ENCODE measurements at places on chromosomes 3 and 15.

DNA sequence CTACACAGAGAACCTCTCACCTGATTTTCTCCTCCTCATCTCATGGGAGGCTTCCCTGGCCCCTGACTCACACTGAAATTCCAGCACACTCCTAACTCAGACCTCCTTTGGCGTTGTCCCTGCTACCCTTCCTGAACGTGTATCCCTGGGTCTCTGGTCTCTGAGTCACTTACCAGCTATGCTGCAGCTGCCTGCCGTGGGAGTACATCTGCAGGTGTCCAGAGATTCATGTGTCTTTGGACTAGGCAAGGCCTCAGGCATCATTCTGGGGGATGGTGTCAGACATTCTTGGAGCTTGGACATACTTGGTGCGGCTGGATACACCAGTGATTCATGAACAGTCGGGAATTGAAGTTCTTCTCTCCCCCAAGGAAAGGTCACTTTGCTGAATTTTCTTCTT, 148.8 kb upstream of the TRIM42 start:
- DNase-seq: no peak

DNA sequence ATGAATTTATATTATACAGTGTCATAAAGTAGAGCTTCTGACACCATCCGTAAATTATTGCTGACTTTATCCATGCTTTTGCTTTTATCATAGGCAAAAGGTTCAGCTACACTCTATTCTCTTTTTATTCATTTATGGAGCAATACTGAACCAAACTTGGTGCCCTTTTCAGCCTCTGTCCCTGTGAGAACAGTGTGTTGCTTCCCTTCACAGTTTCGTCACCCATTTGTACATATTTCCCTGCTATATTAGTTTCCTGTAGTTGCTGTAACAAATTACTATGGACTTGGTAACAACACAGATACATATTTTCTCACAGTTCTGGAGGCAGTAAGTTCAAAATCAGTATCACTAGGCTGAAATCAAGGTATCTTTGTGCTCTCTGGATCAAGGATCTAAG, 2.8 kb upstream of the RPL24 start:
- DNase-seq: no peak

DNA sequence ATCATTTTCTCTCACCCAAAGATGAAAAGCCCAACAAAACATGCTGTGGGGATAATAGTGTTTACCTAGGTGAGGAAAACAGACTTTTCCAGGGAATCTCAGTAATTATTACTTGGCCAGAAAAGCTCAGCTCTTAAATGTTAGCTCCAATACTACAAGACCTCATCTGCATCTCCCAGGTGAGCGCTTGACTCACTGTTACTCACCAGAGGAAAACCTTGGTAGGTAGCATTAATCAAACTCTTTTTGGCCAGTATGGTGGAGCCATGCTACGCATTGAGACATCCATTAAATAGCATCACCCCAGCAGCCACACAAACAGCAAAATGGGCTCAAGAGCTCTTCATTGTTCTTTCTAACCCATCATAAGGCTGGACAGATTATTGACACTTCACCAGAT, 99.0 kb downstream of the TIGIT start:
- no peak for DNase-seq

- DNase-seq: no peak
Observed at GRCh38 chr15:41501191-41501917, 7.7 kb downstream of the ITPKA start.

GRCh38 chr3:151751161-151751560, 17.4 kb downstream of the AADACL2 start:
- DNase-seq: no peak

GRCh38 chr3:61569856-61570580, 8.6 kb downstream of the PTPRG start:
- no peak for DNase-seq

GRCh38 chr3:188465311-188465710, 311.4 kb downstream of the LPP start:
- DNase-seq: no peak

GRCh38 chr3:133362539-133362938, 37.3 kb upstream of the BFSP2 start:
- no peak for DNase-seq

DNA sequence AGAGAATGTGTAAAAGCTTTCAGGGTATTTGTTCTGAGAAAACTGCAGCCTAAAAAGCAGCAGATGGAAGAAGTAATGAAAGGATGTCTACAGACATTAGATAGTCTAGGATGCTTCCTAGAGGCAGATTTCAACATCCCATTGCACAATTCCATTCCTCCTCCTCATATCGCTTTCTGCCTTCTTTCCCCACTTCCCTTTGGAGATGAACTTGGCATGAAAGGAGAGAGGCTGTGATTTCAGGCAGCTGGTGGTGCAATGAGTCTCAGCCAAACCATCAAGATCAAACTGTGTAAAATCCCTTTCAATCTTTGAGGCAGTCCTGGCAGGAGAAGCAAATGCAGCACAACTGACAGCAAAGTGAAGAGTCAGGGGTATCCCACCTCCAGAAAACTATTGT, 438.7 kb upstream of the KCNMB2 start:
- no peak for DNase-seq

GRCh38 chr3:189455641-189456417, 175.4 kb upstream of the TP63 start:
- DNase-seq: no peak

DNA sequence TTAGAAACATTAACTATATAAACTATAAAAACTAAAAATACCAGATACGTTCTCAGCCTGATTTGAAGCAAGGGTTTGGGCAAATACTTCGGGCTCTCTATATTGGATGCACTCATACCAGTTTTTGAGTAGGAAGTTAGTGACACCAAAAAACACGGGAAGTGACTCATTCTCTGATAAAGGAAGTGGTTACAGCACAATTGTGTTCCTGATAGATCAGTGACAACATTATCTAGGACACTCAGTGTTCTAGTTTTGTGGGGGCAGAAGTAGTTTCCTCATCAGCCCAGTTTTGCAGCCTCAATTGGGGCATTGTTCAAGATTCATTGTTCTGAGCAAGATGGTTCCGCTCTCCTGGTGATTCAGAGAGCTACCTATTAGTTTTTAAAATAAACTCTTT, 469.6 kb upstream of the DPPA4 start:
- peak; percentile 81 for DNase-seq

DNA sequence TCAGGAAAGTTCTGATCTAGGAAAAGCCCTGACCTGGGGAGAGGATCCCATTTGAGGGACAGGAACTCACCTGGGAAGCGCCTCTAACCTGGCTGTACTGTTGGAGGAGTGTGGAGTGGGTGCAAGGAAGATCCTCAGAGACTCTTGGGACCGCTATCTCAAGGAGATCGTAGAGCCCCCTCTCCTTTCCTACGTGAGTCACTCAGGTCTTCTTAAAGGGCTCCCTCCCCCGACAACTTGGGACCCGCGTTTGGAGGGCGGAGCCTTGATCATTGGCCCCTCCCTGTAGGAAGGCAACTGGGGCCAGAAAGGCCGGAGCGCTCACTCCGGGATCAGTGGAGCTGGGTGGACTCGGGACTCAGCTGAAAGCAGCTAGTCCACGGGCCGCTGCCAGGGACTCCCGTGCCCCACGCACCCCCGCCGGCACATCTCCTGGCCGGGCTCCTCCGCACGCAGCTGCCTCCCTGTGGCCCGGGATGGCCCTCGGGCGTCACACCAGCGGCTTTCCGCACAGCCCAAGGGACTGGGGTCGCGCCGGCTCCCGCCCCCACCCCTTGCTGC, 520 bp downstream of the SLC26A6 start:
- no peak for DNase-seq

- no peak for DNase-seq
Observed at GRCh38 chr3:124168271-124168670, 176.3 kb upstream of the ROPN1 start.

- no peak for DNase-seq
Observed at GRCh38 chr3:66703501-66703900, 202.7 kb upstream of the LRIG1 start.

DNA sequence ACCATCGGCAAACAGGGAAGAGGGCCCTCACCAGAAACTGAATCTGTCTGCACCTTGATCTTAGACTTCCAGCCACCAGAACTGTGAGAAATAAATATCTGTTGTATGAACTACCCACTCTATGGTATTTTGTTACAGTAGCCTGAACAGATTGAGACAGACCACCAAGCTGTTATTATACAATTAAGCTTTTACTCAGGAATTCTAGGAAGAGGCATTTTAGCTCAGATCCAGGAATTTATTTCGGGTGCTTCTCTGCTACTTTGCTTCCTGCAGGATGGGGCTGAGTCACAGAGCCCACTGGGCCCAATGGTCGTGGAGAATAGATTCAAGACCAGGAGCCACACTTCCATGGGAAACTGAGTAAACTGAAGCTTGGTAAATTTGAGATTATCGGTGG, 145.5 kb upstream of the PFN2 start:
- DNase-seq: no peak

DNA sequence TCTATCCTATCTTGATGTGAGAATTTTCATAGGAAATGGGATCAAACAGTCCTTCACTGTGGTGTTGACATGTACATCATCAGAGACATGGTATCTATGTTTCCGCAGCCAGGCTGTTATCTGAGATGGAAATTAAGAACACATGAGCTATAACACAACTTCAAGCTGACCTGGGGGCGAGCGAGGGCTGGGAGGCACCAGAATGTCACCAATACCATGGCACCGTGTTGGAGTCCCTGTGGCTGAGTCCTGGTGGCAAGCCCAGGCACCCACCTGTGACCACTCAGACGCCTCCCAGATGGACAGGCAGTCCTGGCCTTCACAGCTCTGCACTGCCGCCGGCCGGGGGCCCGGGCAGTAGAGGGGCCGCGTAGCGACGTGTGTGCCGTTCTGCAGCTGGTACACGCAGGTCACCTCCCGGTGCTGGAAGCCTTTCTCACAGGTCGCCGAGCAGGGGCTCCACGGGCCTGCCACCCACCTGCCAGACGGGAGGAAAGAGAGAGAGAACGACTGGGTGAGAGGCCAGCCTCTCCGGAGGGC, 263.9 kb upstream of the LYSMD4 start:
- no peak for DNase-seq

GRCh38 chr3:115381573-115381912, 234.5 kb upstream of the ZBTB20 start:
- DNase-seq: no peak

DNA sequence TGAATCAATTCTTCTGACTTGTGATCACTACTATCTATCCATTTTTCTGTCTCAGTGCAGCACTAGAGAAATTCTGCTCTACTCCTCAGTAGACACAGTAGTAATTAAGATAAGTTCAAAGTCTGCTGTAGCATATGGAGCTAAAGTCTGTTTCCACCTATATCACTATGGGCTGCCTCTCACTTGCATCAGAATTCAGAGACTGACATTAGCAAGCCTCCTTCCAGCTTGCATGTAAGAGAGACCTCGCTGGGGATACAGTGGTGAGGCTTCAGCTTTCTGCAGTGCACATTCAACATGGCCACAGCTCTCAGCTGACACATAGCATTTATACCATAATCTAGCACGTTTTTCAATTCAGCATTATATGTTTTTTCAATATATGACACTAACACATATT, 217.0 kb downstream of the PLOD2 start:
- no peak for DNase-seq

DNA sequence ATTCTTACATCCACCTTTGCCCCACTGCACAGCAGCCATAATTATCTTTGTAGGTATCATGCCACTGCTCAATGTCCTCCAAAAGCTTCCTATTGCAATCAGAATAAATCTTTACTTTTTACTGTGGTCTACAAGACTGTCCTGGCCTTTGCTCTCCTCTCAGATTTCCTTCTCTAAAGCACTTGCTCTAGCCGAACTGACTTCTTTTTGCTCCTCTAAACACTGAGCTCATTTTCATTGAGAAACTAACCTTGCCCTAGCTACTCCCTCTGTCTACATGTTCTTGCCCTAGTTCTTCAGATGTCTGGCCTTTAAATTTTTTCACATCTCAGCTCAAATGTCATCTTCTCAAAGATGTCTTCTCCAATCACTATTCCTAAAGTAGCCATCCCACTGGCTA, 342.8 kb downstream of the TBC1D5 start:
- no peak for DNase-seq

- no peak for DNase-seq
Observed at GRCh38 chr15:99451484-99451883, 114.3 kb upstream of the MEF2A start.

DNA sequence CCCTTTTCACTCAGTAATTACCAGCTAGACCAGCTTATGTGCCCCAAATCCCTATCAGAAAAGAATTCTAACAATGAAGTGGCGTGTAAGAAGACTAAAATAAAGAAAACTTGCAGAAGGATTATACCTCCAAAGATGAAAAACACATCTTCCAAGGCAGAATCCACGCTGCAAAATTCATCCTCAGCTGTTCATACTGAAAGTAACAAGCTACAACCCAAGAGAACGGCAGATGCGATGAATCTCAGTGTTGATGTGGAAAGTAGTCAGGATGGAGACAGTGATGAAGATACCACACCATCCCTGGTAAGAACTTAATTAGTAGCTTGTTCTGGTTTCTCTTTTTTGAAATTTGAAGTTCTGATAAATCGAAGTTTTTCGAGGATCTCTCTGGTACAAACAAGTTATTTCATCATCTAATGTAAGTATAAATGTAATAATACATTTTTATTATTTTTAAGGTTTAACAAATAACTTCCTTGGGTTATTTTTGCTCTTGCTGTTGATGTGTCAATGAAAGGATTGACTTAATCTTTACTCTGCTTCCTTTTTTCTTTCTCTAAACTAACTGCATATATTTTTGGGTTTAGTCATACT, 1.4 kb downstream of the WDR76 start:
- no peak for DNase-seq

GRCh38 chr3:38214560-38214959, 49.2 kb downstream of the OXSR1 start:
- no peak for DNase-seq

DNA sequence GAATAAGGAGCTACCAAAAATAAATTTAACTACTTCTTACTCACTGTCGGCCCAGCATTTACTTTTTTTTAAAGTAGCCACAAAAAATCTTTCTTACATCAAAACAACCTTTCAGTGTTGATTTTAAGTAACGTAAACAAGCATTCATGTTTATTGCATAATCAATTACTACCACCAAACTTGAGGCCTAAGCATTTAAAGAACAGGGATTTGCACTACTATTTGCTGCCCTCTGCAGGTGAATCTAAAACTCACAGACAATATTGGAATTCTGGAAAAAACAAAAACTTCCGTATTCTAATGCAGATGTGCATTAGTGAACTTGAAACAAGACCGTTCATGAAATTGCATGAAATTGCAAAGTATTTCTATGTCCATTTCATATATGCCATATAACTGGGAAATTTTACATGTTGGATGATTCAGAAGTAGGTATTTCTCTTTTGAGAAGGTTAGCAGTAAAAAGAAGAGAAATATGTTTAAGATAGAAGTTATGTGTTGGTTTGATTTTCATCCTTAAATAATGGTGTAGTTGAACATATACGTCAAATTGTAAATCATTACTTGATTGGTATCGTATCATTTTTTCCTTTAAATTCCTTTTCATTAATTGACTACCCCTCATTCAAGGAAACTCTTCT, 55.6 kb downstream of the CGGBP1 start:
- DNase-seq: no peak

- no peak for DNase-seq
Observed at GRCh38 chr3:133757701-133758567, 11.7 kb downstream of the TF start.

- DNase-seq: no peak
Observed at GRCh38 chr3:48897460-48898376, 964 bp downstream of the SLC25A20 start.
